ENCODE measurements at places on chromosomes 12 and 14.
A peak's percentile ranks its signal among the peaks of the same experiment; 100 is the strongest.

- no peak for DNase-seq
These were observed 105.0 kb downstream of the SLC35F4 start for GRCh38 chr14:57760896-57761295.

DNA sequence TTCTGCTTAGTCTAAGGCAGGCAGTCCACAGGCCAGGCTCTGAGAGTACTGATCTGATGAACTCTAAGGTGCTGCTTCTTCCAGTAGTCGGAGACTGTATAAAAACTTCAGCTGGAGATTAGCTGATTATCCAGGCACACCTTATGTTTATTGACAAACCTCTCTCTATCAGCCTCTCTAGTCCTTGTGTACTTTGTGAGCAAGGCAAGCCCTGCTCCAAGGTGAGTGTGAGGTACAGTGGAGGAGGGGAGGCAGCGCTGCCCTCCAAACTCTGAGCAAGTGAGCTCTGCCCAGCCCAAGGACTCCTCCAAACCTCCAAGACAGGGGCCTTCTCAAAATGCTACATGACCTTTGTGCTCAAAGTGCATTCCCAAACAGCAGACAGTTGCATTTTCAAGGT, 95.9 kb upstream of the CDKN3 start:
- no peak for DNase-seq

GRCh38 chr14:35336494-35337268, 44.5 kb downstream of the PSMA6 start:
- peak; percentile 34 for DNase-seq

DNA sequence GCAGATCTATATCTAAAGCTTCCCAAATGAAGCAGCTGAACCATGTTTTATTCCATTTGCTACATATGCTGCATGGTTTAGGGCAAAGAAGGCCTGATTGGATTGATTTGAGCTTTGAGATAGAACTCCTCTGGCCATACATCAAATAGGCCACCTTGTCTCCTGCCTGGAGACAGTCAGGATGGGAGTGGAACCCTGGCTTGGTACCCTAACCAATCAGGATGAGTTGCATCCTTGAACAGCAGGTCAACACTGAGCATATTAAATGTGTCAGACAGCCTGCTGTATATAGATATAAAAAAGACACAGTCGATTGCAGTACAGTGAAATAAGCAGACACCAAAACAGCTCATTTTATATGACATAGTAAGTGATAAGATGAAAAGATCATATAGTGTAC, 291.7 kb downstream of the NUAK1 start:
- no peak for DNase-seq

GRCh38 chr14:74859757-74860552, 16.0 kb downstream of the PROX2 start:
- no peak for DNase-seq

DNA sequence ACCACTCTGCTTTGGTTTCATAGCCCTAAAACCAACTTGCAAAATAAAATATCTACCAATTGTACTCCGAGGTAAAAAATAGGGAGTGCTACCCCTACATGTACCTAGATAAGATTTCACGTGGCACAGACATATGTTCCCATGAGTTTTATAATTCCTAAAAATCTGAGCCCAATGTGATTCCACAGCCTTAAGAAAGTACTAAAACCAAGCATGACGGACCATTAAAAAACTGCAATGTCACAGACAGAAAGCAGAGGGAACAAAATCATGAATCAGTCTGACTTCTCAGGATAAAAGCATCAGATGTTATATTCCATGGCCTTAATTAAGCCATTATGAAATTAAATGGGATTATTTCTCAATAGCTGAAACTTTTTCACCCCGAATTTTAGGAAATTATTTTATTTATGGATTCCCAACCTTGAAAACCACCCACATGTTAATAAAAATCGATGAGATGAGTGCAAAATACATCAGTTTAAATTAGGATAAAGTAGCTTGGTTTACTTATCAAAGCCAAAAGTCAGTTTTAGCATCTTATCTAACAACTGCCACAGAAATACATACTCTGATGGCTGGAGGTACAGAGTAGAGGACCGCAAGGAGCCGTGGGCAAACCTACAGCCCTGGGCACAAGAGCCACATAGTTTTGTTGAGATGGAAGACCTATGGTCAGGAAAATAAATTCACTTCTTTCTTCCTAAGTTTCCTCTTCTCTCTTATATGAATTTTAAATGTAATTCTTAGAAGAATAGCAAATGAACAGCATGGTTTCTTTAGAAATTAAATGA, 4.5 kb downstream of the ITPR2 start:
- no peak for DNase-seq

DNA sequence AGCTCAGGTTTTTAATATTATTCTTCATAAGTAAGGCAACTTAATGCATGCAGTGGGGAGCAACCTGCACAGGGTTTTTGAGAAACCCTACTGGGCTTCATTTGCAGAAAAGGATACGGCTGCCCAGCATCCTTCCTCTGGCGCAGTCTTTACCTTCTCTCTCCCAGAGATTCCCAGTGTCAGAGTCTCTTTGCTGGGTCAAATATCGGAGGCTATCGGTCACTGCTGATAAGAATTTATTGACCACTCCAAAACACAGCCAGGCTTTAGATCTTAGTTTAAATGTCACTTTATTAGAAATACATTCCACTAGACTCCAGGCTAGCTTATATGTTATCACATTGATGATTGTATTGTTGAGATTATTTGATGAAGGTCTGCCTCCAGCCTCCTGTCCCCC, 147.2 kb upstream of the CPSF6 start:
- DNase-seq: no peak

DNA sequence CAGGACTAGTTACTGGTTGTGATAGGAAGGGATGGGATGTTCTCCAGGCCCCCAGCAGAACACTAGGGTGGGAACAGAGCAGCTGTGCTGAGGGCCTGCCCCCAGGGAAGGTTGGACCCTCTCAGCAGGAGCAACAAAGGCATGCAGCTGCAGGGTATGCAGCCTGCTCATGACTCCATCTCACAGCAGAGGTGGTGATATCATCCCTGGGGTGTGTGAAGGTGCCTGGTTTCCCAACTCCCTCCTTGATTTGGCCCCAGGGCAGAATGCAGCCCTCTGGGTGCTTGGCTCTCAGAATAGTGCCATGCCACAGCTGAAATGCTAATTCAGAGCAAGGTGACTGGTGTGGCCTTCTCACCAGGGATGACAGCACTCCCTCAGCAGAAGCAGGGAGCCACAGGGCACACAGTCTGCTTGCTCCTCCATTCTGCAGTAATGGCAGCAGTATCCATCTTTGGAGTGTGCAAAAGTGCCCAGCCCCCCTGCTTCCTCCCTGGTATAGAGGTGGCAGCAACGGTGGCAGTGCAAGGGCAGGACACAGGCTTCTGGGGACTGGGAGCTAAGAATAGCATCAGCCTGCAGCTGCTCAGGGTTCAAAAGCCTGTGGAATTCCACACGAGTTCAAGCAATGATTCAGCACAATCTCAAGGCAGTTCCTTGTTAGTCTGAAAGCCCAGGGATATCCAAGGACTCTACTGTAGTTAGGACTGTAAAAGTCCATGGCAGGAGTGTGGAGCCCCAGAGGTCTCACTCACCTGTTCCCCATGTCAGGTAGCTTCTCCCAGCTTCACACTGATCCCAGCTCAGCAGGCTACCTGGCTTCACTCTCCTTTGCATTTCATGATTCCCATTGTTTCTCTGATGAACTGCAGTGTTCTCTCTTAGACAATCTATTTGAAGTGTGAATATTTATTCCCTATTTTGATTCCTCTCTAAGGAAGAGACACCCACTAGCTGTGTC, 298.1 kb upstream of the FOXG1 start:
- DNase-seq: peak; percentile 6

- DNase-seq: no peak
These were observed 1.4 kb upstream of the PTPRO start for GRCh38 chr12:15320881-15321280.

- no peak for DNase-seq
These were observed 145.2 kb downstream of the ADAMTS20 start for GRCh38 chr12:43406801-43407200.

DNA sequence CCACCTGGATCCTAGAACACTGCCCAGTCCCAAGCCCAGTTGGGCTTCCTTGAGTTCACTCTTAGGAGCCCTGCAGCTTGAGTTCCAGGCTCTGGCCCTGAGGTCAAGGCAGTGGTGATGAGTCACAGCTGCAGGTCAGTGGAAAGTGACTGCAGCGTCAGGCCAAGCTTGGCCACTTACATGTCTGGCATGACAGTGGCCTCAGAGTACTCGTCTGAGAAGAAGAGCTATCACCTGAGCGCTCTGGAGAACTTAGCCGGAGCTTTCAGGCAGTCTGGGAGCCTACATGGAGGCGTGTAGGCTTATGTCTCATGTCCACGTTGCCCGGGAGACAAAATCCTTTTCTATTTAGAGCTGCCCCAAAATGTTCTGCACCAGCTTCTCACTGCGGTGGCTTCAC, 75.6 kb downstream of the ARL6IP4 start:
- DNase-seq: no peak

DNA sequence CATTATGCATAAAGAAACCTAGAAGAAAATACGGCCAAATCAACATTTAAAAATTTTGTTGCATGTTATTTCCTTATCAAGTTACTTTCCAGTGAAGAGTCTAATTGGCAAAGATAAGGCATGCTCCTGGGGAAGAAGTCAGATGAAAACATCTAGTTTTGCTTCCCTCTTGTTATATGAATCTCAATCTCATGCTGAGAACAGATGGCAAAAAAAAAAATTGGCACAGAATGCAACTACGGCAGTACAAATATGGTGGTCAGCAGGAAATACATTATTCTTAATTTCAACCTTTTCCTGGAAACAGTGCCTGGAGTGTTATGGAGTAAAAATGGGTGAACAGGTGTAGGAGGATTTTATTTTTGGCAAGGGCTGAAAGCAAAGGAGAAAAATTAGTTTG, 32.8 kb downstream of the HECTD4 start:
- no peak for DNase-seq

- DNase-seq: no peak
These were observed 37.5 kb upstream of the DAAM1 start for GRCh38 chr14:59150990-59151389.

- peak; percentile 25 for DNase-seq
These were observed 184.0 kb downstream of the ITPR2 start for GRCh38 chr12:26648999-26649398.

- peak; percentile 72 for DNase-seq
These were observed 414.5 kb downstream of the PCNX1 start for GRCh38 chr14:71321574-71322315.

Data from astrocyte (in vitro differentiated cells and primary cell).